GM23248 (cell line): ENCODE measurements at places on chromosomes 12 and 14.

- peak; percentile 10 for DNase-seq
These were observed 139.7 kb downstream of the PRIMA1 start for GRCh38 chr14:93648440-93649168.

- DNase-seq = no peak
These were observed 106.7 kb downstream of the KIF26A start for GRCh38 chr14:104245075-104245474.

GRCh38 chr14:100562751-100563150 is 24.5 kb downstream of the BEGAIN start:
- no peak for DNase-seq

DNA sequence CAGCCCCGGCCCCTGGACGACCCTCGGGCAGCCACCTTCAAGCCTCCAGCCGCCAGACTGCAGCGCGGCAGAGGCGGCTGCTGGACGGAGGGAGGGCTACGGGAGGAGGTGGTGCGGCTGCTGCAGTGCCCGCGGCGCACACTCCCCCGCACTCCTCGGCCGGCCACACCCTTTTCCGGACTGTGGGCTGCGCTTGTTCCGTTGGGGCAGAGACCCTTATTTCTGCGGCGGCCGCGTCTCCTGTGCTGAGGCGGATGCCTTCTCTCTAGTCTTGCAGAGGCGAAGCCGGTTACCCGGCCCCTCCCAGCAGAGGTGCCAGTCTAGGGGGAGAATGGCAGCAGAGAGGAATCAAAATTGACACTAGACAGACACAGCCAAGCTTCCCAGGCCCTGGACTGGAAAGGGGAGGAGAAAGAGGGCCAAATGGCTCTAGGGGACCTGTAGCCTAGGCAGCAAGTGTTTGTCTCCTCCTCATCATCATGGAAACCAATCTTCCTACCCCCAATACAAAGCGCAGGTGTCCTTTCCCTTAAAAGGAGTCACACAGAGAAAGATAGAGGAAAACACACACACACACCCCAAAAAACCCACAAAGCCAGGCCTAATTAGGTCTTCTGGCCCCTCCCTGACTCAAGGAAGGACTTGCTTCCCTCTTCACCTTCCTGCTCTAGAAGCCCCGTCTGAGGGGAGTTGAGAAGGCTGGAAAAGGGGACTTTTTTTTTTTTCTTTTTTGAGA is 1.3 kb downstream of the ESYT1 start:
- DNase-seq = peak; percentile 79

DNA sequence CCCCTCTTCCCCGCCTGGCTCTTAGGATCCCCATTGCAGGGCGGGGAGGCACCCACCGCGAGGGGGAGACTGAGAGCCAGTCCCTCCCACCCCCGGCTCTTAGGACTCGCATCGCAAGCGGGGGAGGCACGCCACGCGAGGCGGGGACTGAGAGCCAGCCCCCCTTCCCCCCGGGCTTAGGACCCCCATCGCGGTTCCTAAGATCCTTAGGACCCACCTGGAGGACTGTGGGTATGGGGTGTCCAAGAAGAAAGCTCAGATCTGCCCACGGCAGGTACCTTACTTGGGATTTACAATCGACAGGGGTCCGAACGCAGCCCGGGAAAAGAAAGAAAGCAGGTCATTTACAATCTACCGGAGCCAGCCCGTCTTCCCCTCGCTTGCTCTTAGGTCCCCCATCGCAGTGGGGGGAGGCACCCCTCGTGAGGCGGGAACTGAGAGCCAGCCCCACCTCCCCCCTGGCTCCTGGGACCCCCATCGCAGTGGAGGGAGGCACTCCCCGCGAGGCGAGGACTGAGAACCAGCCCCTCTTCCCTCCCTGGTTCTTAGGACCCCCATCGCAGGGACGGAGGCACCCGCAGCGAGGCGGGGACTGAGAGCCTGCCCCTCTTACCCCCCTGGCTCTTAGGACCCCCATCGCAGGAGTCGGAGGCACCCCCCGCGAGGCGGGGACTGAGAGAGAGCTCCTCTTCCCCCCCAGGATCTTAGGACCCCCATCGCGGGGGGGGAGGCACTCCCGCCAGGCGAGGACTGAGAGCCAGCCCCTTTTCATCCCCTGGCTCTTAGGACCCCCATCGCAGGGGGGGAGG is 43.7 kb downstream of the DDX11 start:
- peak; percentile 30 for DNase-seq

- no peak for DNase-seq
These were observed 50.7 kb upstream of the TMEM260 start for GRCh38 chr14:56528927-56529326.

- DNase-seq = no peak
These were observed 479.8 kb downstream of the ZFP36L1 start for GRCh38 chr14:68312884-68313610.

DNA sequence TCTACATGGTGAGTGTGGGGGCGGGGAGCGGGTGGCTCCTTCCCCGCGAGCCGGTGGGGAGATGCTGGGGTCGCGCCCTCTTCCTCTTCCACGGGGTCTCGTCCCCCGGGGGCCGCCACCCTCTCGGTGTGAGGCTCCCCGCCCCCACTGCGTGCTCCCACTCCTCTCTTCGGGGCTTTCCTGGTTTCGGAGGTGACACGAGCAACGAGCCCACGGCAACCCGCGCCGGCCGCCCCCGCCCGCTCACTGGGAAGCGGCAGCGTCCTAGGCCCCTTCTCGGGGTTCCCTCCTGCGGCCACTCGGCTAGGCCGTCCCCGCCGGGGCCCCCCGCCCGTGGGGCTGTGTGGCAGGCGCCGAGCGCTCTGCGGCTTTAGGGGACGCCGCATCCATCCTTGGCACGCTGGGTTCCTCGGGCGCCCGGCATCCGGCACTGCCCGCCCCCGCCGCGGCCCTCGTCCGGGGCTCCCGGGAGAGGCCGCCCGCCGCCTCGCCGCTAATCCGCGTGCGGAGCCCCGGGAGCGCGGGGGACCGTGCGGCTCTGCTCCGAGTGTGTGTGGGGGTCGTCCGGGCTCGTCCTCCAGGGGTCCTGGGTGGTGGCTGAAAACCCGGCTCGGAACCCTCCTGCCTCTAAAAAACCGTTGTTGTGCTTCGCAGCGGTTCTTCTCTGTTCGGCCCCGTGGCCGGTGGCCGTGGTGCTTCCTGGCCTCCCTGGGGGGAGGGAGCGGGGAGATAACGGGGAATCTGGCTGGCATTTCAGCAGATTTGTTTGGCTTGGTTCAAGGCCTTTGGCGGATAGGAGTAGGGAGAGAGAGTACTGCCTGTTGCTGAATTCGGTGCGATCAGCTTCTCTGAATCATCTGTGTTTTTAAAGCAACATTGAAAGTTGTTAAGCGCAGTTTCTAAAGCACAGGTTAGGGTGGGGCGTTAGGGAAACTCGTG is 1.0 kb downstream of the PCNX1 start:
- DNase-seq = peak; percentile 78

GRCh38 chr14:68891851-68892660 is 87.0 kb downstream of the ACTN1 start:
- peak; percentile 71 for DNase-seq

GRCh38 chr14:33035416-33036194 is 96.9 kb downstream of the NPAS3 start:
- DNase-seq = no peak

DNA sequence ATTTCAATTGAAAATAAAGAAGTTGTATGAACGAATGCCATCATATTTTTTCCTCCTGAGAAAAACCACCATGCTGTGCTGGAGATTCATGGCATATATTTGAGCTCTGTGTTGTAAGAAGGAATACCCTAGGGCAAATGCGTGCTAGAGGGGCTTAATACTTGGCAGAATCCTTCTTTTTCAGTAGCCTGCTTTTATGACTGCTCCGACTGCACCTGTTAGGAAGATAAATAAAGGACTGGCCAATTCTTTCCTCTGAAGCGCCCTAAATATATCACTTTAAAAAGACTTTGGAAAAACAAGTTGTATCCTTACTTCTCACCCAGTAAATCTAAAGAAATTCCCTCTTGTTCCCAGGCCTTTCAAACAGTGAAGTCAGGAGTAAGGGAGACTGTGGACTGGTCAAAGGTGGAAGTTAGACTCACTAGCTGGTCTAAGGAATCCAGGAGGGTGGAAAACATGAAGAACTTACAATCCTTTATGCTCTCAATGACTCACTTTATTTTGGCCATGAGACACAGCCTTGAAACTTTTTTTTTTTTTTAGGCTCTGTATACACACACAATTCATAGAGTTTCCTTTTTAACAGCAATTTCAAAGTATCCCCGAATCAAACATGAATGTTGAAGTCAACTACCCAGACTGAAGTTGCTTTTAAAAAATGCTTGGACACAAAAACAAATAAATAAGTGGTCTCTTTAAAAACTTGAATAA is 5.2 kb downstream of the MYBPC1 start:
- no peak for DNase-seq

DNA sequence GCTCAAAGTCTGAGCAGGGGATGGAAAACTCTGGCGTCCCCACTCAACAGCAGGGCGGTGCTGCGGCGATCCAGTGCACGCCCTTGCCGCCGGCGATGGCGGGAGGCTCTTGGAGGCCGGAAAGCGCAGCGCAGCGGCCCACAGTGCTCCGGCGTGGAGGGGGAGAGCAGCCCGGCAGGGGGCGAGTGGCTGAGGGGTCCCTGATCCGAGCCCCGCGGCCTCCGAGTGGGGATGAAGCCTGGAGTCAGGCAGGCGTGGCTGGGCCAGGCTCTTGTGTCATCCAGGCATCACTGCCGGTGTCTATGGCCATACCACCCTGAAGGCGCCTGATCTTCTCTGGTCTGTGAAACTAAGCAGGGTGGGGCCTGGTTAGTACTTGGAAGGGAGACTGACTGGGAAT is 183.1 kb downstream of the ALG10 start:
- no peak for DNase-seq

- no peak for DNase-seq
These were observed 219.5 kb upstream of the FKBP4 start for GRCh38 chr12:2575245-2575644.

- DNase-seq = no peak
These were observed 128.2 kb downstream of the VRK1 start for GRCh38 chr14:96925422-96925821.

GRCh38 chr12:2306012-2306411 is 253.2 kb downstream of the CACNA1C start:
- no peak for DNase-seq

DNA sequence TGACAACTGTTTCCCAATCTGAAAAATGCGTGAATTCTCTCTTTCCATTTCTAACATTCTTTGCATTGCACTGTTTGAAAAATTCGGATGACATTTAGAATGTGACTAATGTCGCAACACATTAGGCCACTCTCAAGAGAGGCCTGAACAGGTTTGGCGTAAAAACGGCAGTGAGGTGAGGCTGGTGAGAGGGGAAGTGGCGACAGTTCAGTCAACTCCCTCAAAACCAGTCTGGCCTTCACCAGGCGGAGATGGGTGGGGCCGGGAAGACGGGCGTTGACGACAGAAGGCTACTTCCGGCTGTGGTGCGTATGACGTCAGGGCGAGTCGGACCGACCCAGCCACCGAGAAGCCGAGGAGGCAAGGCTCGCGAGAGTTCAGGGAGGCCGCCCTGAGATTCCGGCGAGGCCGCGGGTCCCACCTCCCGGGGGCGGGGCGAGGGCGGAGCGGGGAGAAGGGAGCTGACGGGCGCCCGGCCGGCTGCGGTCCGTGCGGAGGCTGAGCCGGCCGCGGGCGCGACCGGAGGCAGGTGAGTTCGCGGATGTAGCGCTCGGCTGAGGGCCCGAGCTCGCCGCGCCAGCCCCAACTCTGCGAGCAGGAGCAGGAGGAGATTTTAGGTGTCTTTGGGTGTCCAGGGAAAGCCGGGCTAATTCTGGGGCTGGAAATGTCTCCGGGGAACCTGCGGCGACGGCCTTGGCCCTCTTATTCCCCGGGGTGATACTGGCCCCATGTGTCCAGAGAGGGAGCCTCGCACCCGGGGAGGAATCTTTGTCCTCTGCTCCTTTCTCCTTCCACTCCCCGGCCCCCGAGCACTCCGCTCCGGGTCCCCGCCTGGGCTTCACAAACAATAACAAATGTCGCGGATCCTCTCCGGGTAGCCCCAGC is at the start of gene STK38L:
Gene STK38L, plus strand, starts transcription at position 483 of the 885 bp plus-strand sequence. CDS start 53,435 bp downstream, outside the sequence.
- DNase-seq = peak; percentile 98
